ENCODE measurements at places on chromosomes 3 and 15. TPM values are rescaled to one million over a fixed set of nuclear protein-coding genes. Genes with fewer than 3 reads are reported as not detected.
A peak's percentile ranks its signal among the peaks of the same experiment; 100 is the strongest.

Gene TEX55
- not detected for total RNA-seq

Gene ALDH1A3
- total RNA-seq, result 3.4 TPM

Gene SYNPR
- total RNA-seq, result not detected

Gene SOX14
- not detected for total RNA-seq

Gene PLSCR4
- total RNA-seq, result 4.4 TPM

Gene AHSG
- not detected for total RNA-seq

Gene DLEC1
- total RNA-seq, result not detected

Gene EIF4E3
- total RNA-seq, result 4.3 TPM

DNA sequence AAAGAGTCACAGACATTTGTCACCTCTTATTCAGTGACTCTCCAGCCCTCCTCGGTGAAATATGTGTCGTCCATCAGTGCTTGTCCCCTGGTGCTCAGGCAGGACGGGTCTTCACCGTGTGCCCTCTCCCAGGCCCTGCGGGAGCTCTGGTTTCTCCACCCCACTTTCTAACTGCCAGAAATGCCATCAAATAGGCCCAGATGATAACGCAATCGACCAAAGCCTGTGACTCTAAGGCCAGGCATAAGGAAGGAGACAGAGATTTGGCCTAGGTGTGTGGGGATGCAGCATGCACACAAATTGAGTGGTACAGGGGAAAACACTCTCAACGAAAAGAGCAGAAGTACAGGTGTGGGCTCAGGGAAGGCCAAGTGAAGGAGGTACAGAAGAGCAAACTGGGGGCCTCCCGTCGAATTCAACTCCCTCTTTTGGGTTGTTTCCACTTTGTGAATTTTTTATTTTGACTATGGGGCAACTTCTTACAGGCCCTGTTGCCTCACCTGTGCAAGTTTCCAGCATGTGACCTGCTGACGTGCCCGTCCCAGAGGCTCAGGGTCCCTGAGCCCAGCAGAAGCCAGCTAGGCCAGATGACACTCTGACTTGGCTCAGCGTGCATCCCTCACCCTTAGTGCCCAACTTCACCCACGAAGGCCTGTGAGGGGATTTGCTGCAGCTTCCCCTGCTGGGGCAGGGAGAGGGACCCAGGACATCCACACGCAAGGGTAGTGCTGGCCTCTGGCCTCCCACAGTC, 4.7 kb downstream of the NUP210 start:
- H3K27me3 ChIP-seq, result no peaks in the 10 kb centered on the region
- no peak for DNase-seq
- H3K36me3 ChIP-seq, result no peaks in the 10 kb centered on the region
- H3K27ac ChIP-seq, result no peak overlapping the region
- no peak overlapping the region for H3K4me3 ChIP-seq

DNA sequence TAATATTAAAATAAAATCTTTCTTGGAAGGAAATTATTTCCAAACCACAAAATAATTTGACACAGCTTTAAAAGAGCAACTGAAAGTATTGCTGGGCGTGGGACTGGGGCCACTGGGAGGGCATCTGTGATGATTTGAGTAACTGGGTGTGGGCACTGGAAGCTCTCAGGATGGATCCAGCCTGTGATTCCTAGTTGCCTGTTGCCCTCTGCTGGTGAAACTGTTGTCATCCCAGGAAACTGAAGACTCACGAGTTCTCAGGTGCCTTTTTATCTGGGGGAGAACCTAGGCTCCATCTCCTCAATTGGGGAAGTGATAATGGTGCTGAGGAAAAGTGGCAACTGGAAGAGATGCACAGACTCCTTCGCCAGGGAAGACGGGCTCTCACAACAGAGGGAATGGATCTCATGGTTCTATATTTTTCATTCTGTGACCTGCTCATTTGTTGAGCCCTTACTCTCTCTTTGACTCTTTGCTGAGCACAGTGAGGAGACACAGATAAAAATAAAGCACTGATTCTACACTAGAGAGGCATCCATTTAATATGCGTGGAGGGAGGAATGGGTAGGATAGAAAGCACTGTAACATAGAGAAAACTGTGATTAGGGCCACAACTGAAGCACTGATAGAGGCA, 61.6 kb downstream of the TPRG1 start:
- no peak overlapping the region for H3K4me3 ChIP-seq
- H3K27me3 ChIP-seq, result no peaks in the 10 kb centered on the region
- no peaks in the 10 kb centered on the region for H3K36me3 ChIP-seq
- H3K27ac ChIP-seq, result no peak overlapping the region
- peak; percentile 78 for DNase-seq

GRCh38 chr3:15726881-15727280, 70.9 kb downstream of the ANKRD28 start:
- no peak overlapping the region for H3K4me3 ChIP-seq
- H3K27ac ChIP-seq, result peak overlapping the region; percentile 82
- no peak for DNase-seq
- H3K27me3 ChIP-seq, result no peaks in the 10 kb centered on the region
- peaks cover 93% of the 10 kb centered on the region for H3K36me3 ChIP-seq
- H3K4me1 ChIP-seq, result peaks cover 7% of the 10 kb centered on the region

DNA sequence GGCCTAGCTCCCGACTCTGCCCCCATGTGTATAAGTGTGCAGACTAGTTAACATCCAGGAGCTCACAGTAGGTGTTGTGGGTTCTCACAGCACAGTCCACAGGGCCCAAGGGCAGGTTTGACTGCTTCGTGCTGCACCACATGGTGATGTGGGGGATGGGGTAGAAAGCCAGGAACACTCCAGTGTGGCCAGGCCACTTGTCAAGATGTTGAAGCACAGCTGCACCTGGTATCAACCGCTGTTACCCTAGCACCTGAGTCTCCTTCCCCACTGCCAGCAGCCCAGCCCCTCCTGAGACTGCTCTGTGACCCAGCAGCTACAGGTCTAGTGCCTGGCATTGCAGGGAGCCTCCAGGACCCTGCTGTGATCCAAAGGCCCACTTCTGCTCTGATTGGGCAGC, 53.4 kb downstream of the CHDH start:
- H3K36me3 ChIP-seq, result no peaks in the 10 kb centered on the region
- peaks cover 24% of the 10 kb centered on the region for H3K27me3 ChIP-seq
- no peak overlapping the region for H3K27ac ChIP-seq
- peaks cover 11% of the 10 kb centered on the region for H3K4me1 ChIP-seq

- no peaks in the 10 kb centered on the region for H3K4me1 ChIP-seq
- H3K4me3 ChIP-seq, result no peak overlapping the region
- no peaks in the 10 kb centered on the region for H3K36me3 ChIP-seq
These were observed 25.4 kb upstream of the SRP14 start for GRCh38 chr15:40064231-40064894.

- no peaks in the 10 kb centered on the region for H3K27me3 ChIP-seq
- H3K4me3 ChIP-seq, result no peak overlapping the region
- no peaks in the 10 kb centered on the region for H3K36me3 ChIP-seq
- no peak for DNase-seq
These were observed 812.4 kb upstream of the DPPA4 start for GRCh38 chr3:110149763-110150162.

- H3K4me3 ChIP-seq, result no peak overlapping the region
- H3K4me1 ChIP-seq, result no peaks in the 10 kb centered on the region
- no peak for DNase-seq
- H3K27ac ChIP-seq, result no peak overlapping the region
These were observed 2.6 kb upstream of the ZSCAN2 start for GRCh38 chr15:84598250-84598649.

- H3K4me1 ChIP-seq, result no peaks in the 10 kb centered on the region
- H3K27me3 ChIP-seq, result no peaks in the 10 kb centered on the region
- H3K4me3 ChIP-seq, result no peak overlapping the region
These were observed 1204.2 kb downstream of the ROBO2 start for GRCh38 chr3:78244136-78244535.

- no peak overlapping the region for H3K4me3 ChIP-seq
- peaks cover 11% of the 10 kb centered on the region for H3K27me3 ChIP-seq
- no peaks in the 10 kb centered on the region for H3K36me3 ChIP-seq
- no peak overlapping the region for H3K27ac ChIP-seq
- no peaks in the 10 kb centered on the region for H3K4me1 ChIP-seq
These were observed 56.7 kb downstream of the DGKG start for GRCh38 chr3:186305286-186305685.

DNA sequence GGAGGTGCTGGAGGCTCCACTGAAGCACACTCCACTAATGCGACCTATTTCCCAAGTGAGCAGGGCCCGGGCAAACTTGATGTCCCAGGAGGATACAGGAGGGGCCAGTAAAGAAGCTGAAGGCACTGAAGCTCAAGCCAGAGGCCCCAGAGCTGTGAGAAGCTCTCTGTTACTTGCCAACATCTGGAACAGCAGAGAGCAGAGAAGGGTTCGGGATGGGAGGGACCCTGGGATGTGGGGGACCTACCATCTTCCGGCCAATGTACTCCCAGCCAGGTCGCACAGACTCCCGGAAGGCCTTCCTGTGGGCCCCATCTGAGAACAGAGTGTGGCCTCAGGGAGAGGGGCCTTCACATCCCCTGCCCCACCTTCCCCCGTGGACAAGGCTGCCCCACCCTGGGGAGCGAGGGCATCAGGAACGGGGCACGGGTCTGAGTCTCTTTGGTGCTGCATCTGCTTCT, 3.1 kb downstream of the HHATL start:
- H3K27ac ChIP-seq, result no peak overlapping the region
- H3K4me3 ChIP-seq, result no peak overlapping the region
- no peaks in the 10 kb centered on the region for H3K36me3 ChIP-seq
- H3K4me1 ChIP-seq, result peaks cover 8% of the 10 kb centered on the region

- no peak overlapping the region for H3K27ac ChIP-seq
- peaks cover 25% of the 10 kb centered on the region for H3K4me1 ChIP-seq
- no peaks in the 10 kb centered on the region for H3K27me3 ChIP-seq
- peak; percentile 50 for DNase-seq
These were observed 33.5 kb upstream of the MFSD1 start for GRCh38 chr3:158768361-158768787.

- peaks cover 30% of the 10 kb centered on the region for H3K4me1 ChIP-seq
- no peak for DNase-seq
- H3K27me3 ChIP-seq, result no peaks in the 10 kb centered on the region
- H3K4me3 ChIP-seq, result no peak overlapping the region
- no peak overlapping the region for H3K27ac ChIP-seq
These were observed 28.8 kb downstream of the CA12 start for GRCh38 chr15:63352808-63353207.

DNA sequence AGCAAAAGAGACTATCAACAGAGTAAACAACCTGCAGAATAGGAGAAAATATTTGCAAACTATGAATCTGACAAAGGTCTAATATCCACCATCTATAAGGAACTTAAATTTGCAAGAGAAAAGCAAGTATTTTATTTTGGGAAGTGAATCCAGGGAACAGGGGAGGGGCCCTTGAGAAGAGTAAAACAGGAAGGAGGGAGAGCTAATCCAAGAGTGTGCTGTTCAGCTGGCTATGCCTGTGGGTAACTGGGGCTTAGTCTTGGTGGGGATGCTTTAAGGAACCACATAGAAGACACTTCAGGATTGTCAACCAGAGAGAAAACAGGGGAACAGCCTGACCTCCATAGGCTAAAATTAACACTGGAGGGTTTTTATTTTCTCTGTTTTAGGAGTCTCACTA, 3.9 kb upstream of the HHLA2 start:
- no peaks in the 10 kb centered on the region for H3K4me1 ChIP-seq
- H3K36me3 ChIP-seq, result no peaks in the 10 kb centered on the region
- no peaks in the 10 kb centered on the region for H3K27me3 ChIP-seq
- DNase-seq, result no peak
- no peak overlapping the region for H3K4me3 ChIP-seq

DNA sequence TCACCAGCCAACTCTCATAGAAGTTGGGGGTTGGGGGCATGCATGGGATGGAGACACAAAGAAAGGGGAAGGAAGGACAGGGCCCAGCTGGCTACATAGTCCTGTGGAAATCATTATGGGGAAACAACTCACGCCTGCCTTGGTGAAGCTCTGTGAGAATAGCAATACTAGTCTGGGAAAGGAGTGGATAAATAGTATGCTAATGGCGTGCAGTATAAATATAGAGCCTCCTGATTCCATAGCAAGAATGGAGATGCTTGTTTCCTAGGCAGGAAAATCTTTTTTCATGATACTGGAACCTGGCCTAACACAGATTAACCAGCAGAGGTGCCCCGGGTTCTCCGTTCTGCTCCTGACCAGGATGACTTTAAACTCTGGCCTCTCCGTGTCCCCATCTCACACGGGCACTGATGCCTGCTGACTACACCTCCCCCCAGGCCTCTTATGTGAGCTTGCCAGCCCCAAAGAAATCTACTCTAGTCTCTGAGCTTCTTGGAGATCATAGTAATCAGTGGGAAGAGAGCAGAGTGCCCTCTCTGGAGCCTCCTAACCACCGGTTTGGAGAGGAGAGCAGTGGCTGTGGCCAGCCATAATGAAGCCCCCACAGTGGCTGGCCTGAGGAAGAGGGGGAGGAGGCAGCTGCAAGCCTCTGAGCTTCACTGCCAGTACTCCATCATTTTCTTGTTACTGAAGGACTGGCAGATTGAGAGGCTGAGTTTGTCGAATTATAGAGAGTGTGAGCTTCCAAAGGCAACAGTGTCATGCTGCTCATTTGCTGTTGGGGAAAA, 355.0 kb upstream of the SEMA6D start:
- peaks cover 18% of the 10 kb centered on the region for H3K4me1 ChIP-seq
- no peaks in the 10 kb centered on the region for H3K27me3 ChIP-seq
- no peak overlapping the region for H3K27ac ChIP-seq
- H3K4me3 ChIP-seq, result no peak overlapping the region
- H3K36me3 ChIP-seq, result no peaks in the 10 kb centered on the region

Measured in MCF 10A (cell line).